ENCODE measurements at places on chromosomes 1 and 21.

GRCh38 chr1:23422241-23422877, 2.2 kb downstream of the TCEA3 start:
- peak; percentile 37 for DNase-seq

GRCh38 chr1:25456502-25456901, 25.8 kb downstream of the MACO1 start:
- DNase-seq: no peak

DNA sequence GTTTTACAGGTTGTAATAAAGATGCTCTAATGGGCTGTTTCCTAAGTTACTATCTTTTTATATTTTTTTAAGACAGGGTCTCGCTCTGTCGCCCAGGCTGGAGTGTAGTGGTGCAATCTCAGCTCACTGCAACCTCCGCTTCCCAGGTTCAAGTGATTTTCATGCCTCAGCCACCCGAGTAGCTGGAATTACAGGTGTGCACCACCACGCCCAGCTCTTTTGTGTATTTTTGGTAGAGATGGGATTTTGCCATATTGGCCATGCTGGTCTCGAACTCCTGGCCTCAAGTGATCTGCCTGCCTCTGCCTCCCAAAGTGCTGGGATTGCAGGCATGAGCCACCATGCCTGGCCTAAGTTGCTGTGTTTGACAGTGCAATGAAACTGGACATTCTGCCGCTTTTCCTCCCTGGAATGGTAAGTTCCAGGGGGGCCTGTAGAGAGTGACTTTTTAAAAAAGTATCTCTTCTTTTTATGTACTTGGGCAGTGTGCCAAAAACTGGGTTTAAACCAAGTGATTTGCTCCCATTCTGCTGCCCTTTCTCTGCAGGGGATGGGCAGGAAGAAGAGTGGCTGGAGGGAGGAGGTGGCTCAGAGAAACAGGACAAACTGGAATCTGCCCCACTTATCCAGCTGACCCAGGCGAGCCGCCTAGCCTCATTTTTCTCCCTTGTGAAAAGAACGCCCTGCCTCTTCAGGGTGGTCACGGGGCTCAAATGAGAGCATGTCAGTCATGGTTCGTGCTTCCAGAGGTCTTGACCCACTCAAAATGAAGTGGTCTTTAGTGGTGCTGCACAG, 2.3 kb downstream of the SLC37A1 start:
- no peak for DNase-seq

- no peak for DNase-seq
Observed at GRCh38 chr1:176949033-176949662, 215.4 kb downstream of the ASTN1 start.

- DNase-seq: no peak
Observed at GRCh38 chr1:92408825-92409224, 77.9 kb downstream of the GFI1 start.

GRCh38 chr1:67468066-67468718, 38.0 kb upstream of the SERBP1 start:
- no peak for DNase-seq

DNA sequence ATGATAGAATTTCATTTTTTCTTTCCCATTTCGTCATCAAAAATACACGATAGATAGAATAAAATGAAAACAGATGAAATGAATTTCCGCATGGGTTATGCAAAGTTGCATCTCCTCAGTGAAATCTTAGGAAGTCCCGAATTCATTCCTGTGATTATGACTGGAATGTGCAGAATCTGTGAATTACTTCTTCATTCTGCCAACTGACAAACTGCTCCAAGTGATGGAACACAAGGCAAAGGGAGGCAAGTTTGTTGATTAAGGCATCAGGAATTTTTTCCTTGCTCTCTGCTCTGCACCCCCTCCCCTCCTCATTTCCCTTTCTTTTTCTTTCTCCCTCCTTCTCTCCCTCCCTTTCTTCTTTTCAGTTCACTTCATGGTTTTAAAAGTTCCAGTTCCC, 37.0 kb upstream of the ADGRL4 start:
- no peak for DNase-seq

- no peak for DNase-seq
Observed at GRCh38 chr1:184388971-184389370, 2.1 kb downstream of the C1orf21 start.

DNA sequence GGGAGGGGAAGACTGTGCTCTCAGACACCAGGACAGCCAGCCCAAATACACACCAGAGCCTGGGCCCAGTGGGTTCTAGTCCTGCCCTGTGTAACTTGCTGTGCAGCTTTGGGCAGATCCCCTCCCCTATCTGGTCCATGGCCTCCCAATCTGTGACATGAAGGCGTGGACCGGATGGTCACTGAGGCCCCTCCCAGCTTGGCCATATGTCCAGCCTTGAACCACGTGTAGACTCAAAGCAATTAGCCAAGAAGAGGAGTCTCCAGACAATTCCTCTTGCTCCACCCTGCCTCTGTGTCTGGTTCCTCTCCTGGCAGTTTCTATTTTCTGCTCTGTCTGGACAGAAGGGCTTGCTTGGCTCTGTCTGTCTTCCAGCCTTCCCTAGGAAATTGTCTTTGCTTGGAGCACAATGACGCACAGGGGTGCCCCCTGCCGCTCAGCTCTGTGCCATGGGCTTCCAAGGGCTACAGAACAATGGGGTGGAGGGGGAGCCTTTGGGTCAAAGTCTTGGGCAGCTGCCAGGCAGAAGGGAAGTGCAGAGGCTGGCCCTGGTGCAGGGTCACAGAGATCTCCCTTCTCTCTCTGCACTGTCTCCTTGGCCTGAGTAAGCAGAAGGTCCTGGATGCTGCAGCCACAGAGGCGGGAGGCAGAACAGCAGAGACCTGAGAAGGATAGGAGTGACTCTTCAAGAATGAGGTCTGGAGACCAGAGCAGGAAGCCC, 66.1 kb downstream of the TENT5C start:
- no peak for DNase-seq

DNA sequence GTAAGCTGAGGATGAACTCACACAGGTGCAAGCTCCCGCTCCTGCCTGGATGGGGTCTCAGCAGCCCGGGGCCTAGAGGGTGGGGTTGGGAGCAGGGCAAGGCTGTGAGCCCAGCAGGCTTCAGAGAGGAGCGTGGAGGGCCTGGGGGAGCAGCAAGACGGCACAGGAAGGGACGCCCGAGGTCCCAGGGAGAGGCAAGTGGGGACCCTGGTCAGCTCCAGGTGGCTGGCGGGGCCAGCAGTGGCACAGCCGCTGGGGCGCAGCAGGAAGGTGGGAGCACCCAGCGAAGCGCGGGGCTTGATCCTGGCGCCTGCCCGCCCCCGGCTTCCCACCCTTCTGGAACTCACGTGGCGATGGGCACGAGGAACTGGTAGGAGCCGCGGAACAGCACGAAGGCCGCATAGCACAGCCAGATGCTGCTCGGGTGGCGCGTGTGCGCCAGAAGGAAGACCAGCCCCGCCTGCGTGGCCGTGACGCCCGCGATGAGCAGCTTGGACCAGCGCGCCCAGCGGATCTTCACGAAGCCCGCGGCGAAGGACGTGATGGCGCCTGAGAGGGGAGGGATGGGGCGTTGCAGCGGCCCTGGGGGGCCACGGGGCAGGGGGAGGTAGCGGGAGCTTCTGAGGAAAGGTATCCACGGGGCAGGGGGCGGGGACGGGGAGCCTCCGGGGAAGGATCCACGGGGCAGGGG, 11.7 kb downstream of the SLC19A1 start:
- DNase-seq: no peak

DNA sequence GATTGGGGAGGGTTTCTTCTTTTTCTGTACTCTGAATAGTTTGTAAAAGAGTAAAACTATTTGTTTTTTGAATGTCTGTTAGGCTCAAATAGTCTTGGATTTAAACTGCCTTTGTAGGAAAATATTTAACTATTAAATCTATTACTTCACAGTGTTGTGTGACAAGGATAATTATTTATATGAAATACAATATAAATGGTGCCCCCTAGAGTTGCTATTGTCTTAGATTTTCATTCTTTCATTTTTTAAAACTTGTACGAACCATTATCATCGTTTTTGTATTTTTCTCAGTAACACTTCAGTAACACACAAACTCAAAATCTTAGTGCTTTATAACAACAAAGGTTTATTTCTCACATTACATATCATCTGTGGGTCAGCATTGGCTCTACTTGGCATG, 37.4 kb downstream of the C1orf185 start:
- no peak for DNase-seq

GRCh38 chr1:180415985-180416633, 86.3 kb downstream of the ACBD6 start:
- no peak for DNase-seq

- DNase-seq: no peak
Observed at GRCh38 chr1:220905650-220906560, 26.7 kb downstream of the HLX start.

- no peak for DNase-seq
Observed at GRCh38 chr1:201528631-201529252, 10.2 kb upstream of the NAV1 start.

DNA sequence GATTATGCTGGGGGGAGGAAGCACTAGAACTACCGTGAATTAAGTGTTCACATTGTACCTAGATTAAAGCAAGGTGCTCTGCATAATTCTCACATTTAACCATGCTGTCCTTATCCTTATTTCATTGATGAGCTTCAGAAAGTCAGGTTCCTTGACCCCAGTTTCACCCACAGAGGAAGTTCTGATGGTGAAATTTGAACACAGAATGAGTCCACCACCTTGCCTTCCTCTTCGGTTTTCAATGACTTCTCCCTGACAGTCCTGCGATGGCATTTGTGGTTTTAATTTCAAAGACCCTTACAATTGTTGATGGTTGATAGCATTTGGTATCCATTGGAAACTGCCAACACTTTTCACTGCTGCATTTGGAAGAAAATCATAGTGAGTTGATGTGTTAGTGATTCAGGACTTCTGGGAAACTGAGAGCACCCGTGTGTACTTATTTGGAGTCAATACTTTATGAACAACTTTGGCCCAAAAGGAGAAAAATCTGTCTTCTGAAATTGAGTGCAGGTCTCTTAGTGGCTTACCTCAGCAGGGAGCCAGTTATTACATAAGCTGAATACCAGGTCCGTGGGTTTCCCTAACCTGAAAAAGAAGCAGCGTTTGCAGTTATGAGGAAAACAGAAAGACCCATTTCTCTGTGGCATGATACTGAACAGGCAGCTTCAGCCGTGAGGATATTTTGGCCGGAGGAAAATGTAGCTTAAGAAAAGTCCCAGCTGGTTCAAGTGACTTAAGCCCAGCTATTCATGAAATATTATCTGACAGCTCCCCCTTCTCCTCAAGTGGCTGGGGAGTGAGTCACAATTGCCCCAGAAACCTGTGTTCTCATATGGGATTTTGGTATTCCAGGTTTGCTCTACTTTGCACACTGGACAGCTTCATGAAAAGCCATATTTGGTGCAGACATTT, 47.5 kb downstream of the ROR1 start:
- no peak for DNase-seq

DNA sequence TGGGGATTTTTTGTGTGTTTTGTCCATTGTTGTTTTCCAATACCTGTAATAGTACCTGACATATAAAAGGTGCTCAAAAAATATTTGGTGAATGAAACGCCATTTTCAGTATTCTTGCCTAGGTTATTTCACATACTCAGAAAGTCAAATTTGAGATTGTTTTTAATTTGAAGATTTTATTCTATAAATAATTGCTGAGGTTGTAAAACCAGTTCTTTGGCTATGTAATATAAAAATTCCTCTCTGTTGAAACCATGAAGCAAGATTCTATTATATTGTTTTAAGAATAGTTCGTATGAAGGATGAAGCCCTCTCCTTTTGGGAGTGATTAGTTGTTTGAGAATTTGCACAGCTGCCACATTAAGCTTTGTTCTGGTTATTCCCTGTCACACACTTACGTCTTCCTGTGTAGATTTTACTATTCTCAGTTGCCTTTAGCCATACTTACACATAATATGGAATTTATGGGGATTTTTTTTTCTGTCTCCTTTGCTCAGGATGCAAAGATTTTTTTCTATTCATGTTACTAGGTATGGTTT, 60.2 kb upstream of the MPC2 start:
- DNase-seq: no peak

GRCh38 chr1:166907763-166908162, 31.7 kb upstream of the TADA1 start:
- DNase-seq: no peak

DNA sequence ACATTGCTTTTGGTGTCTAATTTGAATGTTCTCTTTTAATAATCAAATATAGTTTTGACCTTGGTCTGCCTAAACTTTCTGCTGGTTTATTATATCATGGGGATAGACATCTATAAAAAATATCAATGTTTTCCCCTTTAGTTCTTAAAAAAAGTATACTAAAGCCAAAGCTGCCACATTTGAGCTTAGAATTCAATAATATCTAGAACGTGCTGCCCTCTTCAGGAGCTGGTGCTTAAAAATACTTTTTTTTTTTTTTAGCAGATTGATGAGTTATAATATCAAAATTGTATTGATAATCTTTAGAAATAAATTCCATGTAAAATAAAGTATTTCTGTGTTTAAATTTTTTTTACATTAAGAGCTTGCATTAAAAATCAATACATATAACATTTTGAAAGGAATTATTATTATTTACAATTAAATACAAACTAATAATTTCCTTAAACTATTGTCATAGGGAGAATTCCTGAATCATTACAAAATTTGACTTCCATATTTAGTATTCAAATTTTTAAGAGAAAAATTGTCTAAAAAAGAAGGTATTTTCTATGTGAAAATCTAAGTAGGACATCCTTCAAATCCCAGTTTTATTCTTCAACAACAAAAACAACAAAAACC, 40.1 kb upstream of the ADGRL2 start:
- no peak for DNase-seq

GRCh38 chr1:186662752-186663151, 17.5 kb downstream of the PTGS2 start:
- no peak for DNase-seq

- peak; percentile 84 for DNase-seq
Observed at GRCh38 chr1:52033190-52034049, at the start of gene KTI12. Gene KTI12 (minus strand): TSS chr1:52033810. CDS start chr1:52033761, 49 bp downstream.

DNA sequence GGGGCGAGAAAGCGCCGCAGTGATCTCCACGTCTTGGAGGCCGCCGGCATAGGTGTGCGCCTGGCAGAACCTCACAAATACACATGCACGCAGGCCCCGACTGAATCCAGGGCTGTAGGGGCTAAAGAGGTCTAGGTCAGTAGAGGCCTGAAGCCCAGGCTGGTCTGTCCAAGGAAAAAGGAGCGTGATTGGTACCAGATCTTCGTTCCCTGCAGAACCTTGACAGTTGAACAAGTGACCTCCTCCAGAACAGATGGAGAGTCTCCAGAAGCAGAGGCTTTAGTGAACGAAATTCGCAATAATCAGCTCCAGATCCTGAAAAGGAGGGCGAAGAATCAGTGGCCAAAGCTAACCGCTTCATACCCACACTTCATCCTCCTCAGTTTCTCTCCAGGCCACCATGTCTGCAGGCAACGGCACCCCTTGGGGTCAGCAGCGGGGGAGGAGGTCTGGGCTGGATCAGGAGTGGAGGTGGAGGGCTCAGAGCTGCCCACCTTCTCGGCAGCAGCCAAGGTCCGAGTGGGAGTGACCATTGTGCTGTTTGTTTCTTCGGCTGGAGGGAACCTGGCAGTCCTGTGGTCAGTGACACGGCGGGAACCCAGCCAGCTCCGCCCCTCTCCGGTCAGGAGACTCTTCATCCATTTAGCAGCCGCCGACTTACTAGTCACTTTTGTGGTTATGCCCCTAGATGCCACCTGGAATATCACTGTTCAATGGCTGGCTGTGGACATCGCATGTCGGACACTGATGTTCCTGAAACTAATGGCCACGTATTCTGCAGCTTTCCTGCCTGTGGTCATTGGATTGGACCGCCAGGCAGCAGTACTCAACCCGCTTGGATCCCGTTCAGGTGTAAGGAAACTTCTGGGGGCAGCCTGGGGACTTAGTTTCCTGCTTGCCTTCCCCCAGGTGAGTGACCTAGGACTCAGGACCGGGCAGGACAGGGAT, 749 bp upstream of the PEX11B start:
- DNase-seq: no peak

GRCh38 chr1:101193733-101194169, 43.1 kb upstream of the S1PR1 start:
- no peak for DNase-seq
